ENCODE measurements at places on chromosomes 2 and 18.

- no peak for DNase-seq
Observed at GRCh38 chr2:229873123-229873581, 48.7 kb downstream of the TRIP12 start.

DNA sequence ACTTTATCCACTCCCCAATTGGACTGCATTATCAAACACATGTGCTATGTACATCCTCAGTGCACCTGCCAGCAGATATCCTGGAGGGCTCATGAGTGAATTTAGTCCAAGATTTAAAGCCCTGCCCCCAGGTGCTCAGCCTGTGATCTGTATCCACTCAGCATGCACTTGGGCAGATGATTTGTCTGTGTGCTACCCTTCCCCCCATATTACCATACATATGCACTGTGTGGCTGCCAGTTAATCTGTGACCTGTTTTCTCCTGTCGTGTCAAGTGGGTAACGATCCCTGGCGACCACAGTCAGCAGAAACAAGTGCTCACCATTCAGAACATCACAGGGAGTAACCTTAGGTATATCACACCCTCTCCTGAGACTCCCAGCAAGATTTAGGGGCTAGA, 10.2 kb downstream of the NAGK start:
- no peak for DNase-seq

- DNase-seq: no peak
Observed at GRCh38 chr2:44970846-44971450, 29.4 kb downstream of the SIX3 start.

DNA sequence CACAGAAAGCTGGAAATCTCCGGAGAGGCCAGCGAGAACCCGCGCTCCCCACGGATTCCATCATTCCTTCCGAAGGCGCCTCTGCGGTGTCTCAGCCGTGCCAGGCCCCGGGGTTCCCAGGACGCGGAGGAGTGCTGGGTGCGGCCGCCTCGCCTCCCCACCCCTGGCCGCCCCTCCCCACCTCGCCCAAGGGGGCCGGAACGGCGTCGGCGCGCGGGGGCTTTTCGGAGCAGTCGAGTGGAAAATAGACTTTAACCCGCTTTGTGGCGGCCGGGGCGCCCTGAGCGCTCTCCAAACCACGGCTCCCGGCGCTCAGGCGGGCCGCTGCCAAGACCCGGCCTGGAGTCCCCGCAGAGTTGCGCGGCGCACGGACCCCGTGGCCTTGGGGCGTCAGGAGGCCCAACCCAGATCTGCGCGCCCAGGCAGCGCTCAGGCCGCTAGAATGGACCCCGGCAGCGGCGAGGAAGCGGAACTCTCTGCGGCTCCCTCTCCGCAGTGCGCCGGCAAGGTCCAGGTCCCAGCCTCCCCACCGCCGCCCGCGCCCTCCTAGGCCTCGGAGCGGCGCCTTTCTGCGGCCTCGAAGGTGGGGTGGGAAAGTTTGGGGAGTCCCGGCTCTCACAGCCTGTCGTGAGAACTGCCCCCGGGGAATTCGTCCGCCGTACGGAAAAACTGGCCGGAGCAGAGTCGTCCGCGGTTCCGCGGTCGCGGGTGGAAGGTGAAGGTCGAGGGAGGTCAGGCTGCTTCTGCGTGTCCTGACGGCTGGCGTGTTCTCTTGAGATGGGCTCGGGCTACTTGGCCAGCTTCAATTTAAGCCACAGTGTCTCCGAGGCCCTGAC, 1.2 kb upstream of the EMX1 start:
- peak; percentile 45 for DNase-seq

DNA sequence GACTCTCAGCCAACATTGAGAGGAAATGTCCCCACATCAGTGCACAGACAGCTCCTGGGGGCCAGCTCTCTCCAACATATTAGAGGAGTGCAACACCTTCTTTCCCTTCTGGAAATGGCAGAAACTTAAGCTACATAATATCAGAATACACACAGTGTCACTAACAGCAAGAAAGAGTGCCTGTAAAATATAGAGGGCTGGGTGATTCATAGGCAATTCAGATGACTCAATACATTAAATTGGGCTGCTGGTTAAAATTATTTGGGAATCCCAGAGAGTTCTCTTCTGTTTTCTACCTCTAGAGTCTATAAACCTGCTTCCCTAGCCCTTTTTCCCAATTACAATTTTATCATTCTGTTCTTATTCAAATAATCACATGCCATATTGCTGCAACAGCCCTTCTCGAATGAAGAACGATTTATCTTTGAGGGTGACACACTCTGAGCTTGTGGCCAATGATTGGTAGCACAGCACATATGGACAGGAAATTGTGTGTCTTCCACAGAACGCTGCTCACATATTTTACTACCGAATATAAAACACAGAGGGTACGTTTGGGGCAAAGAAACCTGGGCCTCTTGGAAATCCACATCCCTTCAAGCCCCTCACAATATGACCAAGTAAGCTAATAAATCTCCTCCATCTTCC, 381.2 kb downstream of the MBD2 start:
- no peak for DNase-seq

DNA sequence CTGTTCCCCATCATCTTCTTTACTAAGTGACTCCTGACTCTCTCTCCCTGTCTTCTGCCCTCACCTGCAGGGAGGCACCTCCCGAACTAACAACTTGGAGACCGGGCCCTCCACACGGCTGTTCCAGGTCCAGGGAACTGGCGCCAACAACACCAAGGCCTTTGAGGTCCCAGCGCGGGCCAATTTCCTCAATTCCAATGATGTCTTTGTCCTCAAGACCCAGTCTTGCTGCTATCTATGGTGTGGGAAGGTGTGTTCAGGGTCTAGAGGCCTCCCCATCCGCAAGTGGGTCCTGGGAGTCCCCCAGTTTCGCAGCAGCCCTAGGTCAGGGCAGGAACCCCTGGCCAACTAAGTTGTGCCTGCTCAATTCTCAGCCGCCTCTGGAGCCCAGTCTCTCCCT, 15.5 kb downstream of the VIL1 start:
- no peak for DNase-seq

DNA sequence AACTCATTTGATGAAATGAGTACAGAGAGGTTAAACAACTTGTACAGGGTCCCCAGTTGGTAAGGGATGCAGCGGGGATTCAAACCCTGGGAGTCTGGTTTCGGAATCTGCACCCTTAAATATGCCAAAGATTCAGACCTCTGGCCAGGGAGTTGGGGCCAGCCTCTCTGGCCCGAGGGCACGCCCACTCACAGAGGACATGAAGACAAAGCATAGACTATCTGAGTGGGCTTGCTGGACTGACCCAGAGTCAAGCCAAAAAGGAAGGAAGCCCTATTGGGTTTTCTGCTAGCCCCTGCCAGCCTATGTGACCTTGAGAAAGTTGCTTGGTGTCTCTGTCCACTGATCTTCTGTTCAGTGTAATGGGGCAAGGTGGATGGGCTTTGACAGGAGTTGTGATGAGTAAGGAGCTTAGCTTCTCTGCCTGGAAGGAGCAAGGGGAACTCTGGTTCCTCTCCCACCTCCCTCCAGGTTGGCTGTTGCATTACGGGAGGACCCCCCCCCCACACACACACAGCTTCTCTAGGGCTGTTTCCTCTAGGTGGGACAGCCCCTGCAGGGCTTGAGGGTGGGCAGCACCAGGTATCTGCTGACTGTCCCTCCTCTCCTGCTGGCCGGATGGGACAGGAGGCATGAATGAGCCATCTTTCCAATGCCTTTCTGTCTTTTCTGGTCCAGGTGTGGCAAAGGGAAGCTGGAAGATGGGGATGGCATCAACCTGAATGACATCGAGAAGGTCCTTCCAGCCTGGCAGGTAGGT, 131.3 kb downstream of the CTIF start:
- no peak for DNase-seq

GRCh38 chr2:8606226-8606625, 75.6 kb upstream of the ID2 start:
- no peak for DNase-seq

DNA sequence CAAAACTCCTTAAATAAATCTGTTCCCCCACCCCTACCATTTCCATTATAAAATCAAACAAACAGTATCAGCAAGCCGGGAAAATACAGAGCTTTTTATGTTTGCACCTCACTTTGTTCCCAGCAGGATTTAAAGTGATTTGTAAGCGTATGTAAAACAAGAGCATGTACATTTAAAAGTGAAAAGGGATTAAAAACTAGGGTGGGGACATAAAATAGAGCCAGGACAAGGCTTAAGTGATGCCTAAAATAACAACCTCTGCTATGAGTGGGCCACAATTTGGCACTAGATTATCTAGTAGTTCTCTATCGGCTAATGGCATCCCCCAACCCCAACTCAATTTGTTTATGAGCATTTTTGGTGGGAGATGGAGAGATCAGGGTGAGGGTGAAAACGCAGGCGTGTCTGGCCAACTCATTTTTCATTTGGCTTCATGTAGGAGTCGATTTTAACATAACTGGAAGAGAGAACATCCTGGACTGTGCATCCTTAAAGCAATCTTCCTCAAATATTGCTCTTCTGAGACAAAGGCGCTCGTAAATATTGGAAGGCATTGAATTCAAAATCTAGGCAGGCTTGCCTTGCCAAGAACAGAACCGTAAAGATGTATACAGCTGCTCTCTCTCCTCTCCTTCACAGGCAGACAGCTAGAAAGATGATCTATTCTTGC, 34.5 kb upstream of the TSPYL6 start:
- DNase-seq: no peak

DNA sequence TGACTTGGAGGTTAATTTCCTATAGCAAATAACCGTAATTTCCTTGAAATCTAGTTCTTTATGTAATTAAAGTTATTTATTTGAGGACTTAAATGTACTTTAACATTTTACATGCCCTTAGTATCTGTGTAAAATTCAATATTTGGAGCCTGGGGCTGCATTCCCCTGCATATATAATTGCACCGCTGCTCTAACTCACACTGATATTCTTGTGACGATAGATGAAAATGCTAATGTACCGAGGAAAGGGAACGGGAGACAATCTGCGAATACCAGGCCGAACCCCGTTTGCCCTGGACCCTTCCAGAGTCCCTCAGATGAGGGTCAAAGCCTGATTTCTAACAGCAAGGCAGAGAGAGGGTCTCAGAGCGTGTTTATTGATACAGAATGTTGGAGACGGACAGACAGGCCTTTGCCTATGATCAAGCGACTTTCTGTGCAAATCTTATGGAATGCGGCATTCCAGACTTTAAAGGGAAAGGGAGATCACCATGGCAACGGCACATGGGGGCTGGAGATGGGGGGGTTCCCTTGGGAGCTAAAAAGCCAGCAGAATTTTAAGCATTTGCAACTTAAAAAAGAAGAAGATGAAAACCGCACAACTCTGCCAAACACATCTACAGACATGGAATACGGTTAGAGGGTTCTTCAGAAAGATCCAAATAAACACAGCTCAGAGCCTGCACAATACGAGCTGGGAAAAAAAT, 57.6 kb upstream of the TWIST2 start:
- no peak for DNase-seq

- DNase-seq: no peak
Observed at GRCh38 chr2:38671946-38672345, 6.0 kb downstream of the GALM start.

DNA sequence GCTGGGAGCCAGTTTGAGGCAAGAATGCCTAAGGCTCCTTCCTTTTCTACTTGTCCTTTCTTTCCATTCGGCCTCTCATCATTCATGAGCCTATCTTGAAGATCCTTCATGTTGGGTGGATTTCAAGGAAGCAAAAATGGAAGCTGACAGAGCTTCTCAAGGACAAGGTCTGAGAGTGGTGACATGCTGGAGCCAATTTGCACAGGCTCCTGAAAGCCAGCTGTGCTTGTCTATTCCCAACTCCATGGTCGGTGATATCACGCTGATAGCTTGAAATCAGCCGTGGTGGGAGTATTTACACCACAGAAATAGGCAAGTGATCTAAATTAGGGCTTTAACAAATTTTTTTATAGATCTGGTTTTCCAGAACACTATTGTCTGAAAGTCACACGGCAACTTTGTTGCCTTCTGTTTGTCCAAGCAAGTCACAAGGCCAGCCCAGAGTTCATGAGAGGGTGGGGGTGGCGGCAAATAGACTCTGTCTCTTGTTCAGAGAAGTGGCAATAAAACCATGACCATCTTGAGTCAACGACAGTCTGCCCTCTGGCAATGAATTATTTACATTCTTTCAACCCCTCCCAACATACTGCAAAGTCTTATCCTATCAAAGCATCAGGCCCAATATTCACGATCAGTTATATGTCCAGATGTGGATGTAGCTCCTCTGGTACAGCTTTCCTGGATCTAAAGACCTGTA, 49.9 kb upstream of the SLC35F5 start:
- DNase-seq: no peak

- DNase-seq: no peak
Observed at GRCh38 chr2:201090574-201090973, 18.8 kb downstream of the NDUFB3 start.

DNA sequence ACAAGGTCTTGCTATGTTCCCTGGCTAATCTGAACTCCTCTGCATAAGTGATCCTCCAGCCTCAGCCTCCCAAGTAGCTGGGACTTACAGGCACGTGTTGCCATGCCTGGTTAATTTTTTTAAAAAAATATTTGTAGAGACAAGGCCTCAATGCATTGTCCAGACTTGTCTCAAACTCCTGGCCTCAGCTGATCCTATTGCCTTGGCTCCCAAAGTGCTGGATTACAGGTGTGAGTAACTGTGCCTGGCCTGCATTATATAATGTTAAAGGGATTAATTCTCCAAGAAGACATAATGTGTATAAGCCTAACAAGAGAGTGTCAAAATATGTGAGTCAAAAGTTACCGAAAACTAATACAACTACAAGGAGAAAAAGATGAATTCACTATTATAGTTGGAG, 32.2 kb downstream of the BUB1 start:
- DNase-seq: no peak

- peak; percentile 22 for DNase-seq
Observed at GRCh38 chr18:7221424-7222155, 9.3 kb upstream of the LRRC30 start.

DNA sequence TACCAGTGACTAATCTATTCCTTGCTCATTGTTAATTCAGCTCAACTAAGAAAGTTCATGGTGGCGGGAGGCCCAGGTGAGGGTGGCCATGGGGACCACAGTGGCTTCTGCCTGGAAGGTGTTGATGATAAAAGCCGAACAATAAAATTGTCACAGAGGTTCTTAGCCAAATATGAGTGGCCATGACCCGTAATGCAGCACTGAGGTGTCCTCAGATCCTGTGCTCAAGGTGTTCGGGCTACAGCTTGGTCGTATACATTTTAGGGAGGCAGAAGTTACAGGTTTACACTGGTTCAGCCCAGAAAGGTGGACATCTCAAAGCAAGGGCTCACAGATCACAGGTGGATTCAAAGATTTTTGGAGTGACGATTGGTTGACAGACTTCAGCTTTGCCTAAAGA, 98.5 kb upstream of the SNTG2 start:
- DNase-seq: no peak

- DNase-seq: no peak
Observed at GRCh38 chr18:78624646-78625279, 354.9 kb upstream of the SALL3 start.

DNA sequence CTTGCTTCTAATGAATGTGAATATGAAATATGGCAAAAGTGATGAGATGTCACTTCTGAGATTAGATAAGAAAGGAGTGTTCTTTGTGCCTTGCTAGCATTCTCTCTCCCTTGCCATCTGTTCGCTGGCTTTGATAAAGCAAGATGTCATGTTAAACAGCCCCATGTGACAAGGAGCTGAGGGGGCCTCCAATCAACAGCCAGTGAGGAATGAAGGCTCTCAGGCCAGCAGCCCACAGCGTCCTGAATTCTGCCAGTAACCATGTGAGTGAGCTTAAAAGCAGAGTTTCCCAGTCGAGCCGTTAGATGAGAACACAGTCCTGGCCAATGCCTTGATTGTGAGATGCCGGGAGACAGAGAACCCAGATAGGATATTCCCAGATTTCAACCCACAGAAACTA, 198.8 kb downstream of the IRS1 start:
- no peak for DNase-seq

GRCh38 chr2:62672601-62673000, 32.9 kb upstream of the EHBP1 start:
- DNase-seq: no peak
